ENCODE measurements at places on chromosomes 3 and 15. TPM values are rescaled to one million over a fixed set of nuclear protein-coding genes. Genes with fewer than 3 reads are reported as not detected.

ARL6 gene
- 9.1 TPM for total RNA-seq

DPPA2 gene
- not detected for total RNA-seq

GRCh38 chr3:156668073-156668763 lies 6.2 kb upstream of the TIPARP start:
- DNase-seq, result no peak
- no peaks in the 10 kb centered on the region for H3K36me3 ChIP-seq
- no peaks in the 10 kb centered on the region for H3K27me3 ChIP-seq
- no peak overlapping the region for H3K4me3 ChIP-seq
- H3K4me1 ChIP-seq, result no peaks in the 10 kb centered on the region

DNA sequence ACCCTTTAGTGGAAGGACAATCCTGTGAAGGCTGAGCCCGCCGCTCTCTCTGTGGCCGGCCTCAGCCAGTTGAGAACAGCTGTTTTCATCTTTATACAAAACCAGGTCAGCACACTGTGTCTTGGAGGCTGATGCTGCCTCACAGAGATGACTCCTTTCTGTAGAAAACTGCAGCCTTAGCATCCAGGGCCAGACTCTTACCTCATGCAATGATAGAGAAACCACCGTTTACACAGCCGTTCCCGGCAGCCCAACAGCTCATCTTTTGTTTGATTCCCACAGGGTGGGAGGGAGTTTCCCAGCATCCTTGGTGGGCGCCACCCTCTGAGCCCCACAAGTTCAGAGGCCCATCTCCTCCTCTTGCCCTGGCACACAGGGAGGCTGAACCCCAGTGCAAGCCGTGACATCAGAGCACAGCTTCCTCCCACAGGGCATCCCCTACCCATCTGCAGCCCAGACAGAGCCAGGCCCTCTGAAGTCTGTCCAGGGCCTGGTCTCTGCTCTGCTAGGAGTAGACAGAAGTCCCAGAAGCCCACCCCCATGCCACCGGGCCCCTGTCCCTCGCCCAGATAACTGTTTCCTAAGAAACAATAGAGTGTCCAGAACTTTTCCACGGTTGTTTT lies 105.0 kb downstream of the LRRK1 start:
- H3K27ac ChIP-seq, result peak overlapping the region; percentile 63
- DNase-seq, result peak; percentile 78
- no peaks in the 10 kb centered on the region for H3K4me1 ChIP-seq
- no peak overlapping the region for H3K4me3 ChIP-seq

- H3K27me3 ChIP-seq, result no peaks in the 10 kb centered on the region
- no peak overlapping the region for H3K27ac ChIP-seq
- no peak overlapping the region for H3K4me3 ChIP-seq
Measured at GRCh38 chr3:85475346-85475745, 516.6 kb downstream of the CADM2 start.

All from sigmoid colon (tissue), 7 donors.